Karpas-422 (cell line): ENCODE measurements at places on chromosomes 6 and 20.

DNA sequence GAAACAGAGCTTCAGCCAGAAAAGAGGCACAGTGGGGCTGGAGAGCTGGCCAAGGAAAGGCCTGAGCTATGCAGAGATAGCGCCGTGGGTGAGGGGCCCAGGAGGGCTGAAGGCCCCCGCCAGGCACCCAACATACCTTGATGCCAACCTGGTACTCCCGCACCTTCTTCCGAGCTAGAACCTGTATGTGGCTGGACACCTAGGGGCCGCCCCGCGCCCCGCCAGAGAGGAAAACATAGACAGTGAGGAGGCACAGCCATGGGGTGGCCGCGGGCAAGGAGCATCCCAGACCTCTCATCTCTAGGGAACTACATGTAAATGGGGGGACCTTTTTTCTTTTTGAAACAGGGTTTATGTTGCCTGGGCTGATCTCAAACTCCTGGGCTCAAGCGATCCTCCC is 12.0 kb downstream of the RPL10A start:
- no peak for DNase-seq

DNA sequence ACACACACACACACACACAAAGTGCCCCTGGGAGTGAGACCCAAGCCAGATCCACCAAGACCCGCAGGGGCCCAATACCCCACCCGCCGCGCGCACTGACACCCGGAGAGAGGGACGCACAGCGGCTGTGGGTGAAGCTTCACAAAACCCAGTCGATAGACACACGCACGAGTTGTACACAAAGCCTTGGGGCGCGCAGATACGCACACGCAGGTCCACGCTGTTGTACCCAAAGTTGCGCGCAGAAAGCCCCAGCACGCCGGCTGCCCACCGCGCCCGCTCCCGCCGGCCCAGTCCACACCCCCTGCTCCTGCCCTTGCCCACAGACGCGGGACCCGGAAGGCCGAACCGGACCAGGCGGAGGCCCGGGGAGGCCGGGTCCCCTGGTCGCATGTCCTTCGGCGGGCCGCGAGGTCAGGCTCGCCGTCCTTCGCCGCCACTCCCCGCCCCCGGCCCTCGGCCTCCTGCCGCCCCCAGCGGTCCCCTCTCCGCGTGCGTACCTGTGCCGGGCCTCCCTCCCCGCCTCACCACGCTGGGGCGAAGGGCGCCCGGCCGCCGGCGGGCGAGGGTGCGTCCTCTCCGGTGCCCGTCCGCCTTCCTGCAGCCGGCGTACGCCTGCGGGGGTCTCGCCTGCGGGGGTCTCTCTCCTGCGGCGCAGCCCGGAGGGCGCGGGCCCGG is at the start of gene TMEM74B:
Gene TMEM74B, minus strand, starts transcription at position 344 of the 678 bp plus-strand sequence. CDS start 1,180 bp downstream, outside the sequence.
- no peak for DNase-seq

- DNase-seq, result no peak
Measured at GRCh38 chr20:60263725-60264709, 305.8 kb downstream of the CDH26 start.

- DNase-seq, result no peak
Measured at GRCh38 chr6:47075741-47076421, 33.7 kb upstream of the ADGRF1 start.

- DNase-seq, result no peak
Measured at GRCh38 chr6:131678442-131678841, 22.8 kb downstream of the OR2A4 start.

GRCh38 chr6:56542364-56543331 is 100.0 kb downstream of the DST start:
- no peak for DNase-seq

DNA sequence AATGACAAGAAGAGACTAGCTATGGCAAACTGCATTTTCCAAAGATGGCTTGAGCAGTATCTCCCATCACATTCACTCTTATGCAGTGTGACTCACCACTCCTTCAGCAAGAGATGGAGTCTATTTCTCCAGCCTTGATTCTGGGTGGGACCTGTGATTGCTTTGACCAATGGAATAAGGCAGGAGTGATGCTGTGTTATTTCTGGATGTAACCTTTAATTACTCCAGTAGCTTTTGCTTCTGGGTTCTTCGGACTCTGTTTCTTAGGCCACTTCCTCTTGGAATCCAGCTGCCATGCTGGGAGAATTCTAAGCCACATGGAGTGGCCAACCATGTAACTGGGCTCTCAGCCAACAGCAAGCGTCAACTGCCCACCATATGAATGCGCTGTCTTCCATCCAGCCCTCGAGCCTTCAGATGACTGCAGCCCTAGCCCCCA is 50.7 kb downstream of the TGM2 start:
- DNase-seq, result no peak

DNA sequence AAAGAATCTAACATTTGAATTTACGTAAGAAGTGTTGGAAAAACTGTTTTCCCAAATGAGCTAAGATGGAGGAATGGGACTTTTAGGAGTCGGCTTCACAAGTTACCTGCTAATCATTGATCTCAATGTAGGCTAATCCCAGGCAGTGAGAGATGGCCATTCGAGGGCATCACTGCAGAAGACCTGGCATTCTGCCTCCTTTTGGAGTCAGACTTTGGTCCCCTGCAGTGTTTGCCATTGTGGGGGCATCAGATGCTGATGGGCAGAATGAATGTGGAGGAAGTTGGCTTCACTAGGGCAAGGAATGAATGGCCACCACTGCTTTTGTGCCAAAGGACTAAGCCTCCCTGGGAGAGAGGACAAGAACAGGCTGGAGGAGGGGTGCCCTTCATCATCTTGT is 55.7 kb upstream of the NKX2-2 start:
- DNase-seq, result no peak

DNA sequence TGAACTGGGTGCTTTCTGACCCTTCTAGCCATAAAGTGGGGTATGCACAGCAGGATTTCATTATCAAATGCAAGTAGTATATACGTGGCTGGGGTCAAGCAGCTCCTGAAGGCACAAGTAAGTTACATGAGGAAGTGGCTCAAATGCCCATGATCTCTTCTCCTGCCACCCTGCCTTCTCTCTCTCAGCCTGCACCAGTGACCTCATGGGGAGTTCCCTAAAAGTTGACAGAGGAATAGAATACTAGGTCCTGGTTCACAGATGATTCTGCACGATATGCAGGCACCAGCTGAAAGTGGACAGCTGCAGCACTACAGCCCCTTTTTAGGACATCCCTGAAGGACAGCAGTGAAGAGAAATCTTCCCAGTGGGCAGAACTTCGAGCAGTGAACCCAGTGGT is 282.0 kb downstream of the BCKDHB start:
- DNase-seq, result no peak

DNA sequence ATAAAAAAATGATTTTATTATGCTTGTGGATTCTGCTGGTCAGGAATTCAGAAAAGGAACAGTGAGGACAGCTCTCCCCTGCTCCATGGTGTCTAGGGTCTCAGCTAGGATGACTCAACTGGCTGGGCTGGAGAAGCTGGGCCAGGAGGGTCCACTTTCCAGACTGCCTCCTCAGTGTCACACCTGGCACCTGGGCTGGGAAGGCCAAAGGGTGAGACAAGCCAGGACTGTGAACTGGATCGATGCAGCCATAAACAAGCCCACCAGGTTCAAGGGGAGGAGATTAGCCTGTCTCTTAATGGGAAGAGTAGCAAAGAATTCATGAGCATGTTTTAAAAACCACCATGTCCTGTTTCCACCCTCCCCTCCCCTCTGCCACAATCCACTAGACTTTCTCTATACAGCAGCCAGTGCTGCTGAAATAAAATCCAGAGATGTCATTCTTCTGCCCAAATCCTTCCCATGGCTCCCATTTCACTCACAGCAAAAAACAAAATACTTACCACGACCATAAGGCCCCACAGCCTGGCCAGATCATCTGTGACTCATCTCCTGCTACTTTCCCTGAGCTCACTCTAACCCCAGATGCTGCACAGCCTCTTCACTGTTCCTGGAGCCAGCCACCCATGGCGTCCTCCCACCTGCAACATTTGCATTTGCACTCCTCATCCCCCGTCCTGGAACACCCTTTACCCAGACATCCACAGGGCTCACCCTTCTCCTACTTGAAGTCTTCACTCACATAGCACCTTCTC is 13.8 kb downstream of the SPTLC3 start:
- DNase-seq, result no peak

GRCh38 chr20:46494077-46494476 is 19.3 kb downstream of the ZNF334 start:
- DNase-seq, result no peak

DNA sequence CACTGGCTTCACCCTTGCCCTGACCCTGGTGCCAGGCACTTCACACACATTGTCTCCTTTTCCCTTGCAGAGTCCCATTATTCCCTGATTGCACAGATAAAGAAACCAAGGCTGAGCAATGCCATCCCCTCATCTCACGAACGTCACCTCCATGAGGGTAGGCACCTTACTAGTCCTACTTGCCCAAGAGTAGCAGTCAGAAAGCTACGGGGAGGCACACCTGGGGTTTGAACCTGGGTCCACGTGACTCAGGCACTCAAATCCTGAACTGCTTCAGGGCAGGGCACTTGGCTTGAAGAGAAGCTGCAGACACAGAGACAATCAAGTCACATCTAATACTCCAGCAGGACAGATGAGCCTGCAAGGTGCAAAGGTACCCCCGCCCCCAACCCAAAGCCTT is 1.9 kb downstream of the BCAS1 start:
- DNase-seq, result no peak

- peak; percentile 46 for DNase-seq
Measured at GRCh38 chr6:53178837-53179432, 30.3 kb upstream of the GCM1 start.

DNA sequence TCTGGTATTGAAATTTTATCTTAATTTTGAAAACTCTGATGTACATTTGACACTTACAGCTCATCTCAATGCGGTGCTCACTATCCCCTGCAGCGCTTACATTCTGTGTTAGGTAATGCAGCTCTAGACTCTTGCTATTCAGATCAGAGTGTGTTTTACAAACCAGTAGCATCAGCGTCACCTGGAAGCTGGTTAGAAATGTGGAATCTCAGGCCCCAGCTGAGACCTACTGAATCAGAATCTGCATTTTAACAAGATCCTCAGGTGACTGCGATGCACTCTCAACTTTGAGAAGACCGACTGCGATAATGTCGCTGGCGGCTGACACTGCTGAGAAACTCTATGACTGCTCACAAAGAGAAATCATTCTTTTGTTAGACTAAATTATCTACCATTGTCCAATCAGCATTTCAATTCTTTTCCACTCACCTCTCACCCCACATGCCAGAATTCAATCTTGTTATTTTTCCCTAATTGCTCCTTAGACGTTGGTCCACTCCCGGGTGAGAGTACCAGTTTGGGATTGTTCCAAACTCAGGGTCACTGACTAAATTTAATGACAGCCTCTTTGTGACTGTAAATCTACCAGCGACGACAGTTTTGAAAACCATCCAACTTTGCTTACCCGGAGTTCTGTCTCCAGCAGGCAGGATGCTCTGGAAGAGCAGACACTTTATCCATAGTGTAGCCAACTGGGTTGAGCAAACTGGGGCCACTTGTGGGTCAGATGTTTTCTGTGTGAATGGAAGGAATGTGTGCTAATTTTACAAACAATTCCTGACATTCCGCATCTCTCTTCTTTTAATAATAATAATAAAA is 140.1 kb upstream of the BTBD3 start:
- no peak for DNase-seq

GRCh38 chr20:19427480-19427879 is 215.0 kb downstream of the SLC24A3 start:
- no peak for DNase-seq

DNA sequence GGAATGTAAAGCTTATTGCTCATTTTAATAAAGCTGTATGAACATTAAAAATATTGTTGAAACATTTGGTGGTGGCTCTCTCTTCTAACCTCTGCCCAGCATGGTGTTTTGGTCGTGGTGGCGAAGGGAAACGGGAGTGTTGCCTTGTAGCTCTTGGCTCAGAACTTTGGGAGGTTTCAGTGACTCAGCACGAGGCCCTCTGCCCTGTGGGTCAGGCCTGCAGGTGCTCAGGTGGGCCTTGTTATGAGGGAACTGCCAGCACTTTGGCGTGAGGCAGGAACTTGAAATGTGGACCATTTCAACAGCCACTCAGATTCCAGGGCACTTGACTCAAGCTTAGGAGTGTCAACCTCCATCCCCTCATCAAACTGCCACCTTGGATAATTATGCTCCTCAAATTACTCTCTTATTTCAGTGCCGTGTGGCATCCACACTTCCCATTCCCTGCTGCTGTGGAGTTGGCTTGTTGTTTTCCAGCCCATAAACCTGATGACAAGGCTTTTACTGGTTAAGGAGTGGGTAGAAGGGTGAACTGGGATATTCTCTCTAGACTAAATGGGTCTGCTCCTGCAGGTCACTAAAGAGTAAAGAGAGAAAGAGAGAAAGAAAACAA is 36.3 kb downstream of the PRDM1 start:
- no peak for DNase-seq

DNA sequence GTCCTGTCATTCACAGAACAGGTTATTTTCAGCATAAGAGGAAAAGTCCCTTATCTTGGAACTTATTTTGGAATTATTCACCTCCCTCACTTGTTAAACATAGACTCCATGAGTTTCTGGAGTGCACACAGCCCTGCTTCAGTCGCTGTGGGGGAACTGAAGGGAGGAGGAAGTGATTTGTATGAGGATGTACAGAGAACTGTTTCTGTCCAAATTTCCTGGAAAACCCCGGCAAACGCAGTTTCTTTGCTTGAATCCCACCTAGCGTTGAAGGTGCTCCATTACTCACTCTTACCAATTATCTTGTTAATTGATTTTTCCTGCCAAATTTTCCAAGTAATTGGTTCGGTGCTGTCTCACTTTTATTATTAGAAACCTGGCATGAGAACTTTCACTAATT is 78.0 kb upstream of the AGPAT4 start:
- DNase-seq, result no peak

GRCh38 chr6:133977983-133978895 is 25.2 kb downstream of the TBPL1 start:
- no peak for DNase-seq

- no peak for DNase-seq
Measured at GRCh38 chr6:12113190-12113577, 101.1 kb downstream of the HIVEP1 start.

- no peak for DNase-seq
Measured at GRCh38 chr6:22940581-22941290, 371.4 kb downstream of the HDGFL1 start.

DNA sequence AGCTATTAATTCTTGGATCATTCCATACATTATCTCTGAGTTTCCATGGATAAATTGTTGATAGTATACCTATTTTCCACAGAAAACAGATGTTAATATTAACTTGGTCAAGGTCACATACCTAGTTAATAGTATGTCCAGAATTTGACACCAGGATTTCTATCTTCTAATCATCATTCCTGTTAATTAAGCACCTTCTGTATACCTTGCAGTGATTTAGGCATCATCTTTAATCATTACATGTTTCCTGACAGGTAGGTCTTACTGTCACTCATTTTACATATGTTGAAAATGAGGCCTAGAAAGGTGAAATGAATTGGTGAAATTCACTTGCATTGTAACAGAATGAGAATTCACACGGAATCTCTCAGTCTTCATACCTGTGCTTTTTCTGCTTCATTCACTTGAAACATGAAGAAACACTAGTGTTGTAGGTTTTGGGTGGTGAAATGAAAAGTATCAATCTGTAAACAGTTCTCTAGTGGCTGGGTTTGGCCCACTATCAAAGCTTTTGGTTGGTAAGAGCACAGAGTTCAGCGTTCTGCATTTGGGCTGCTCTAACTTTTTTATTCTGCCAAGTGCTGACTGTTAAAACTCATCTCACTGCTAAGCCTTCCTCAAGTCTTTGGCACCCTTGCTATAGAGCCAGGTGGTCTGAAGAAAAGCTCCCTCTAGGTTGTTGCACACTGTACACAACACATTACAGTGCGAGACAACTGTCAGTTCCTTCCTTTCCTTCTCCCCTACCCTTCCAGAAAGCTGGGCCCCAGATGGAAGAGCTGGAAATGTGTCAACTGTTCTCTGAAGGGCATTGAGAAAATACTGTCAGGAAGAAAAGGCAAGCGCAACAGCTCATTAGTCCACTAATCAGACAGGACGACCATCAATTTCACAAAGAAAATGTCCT is 57.8 kb upstream of the C20orf144 start:
- no peak for DNase-seq
